ENCODE measurements at places on chromosomes 7 and 10.

DNA sequence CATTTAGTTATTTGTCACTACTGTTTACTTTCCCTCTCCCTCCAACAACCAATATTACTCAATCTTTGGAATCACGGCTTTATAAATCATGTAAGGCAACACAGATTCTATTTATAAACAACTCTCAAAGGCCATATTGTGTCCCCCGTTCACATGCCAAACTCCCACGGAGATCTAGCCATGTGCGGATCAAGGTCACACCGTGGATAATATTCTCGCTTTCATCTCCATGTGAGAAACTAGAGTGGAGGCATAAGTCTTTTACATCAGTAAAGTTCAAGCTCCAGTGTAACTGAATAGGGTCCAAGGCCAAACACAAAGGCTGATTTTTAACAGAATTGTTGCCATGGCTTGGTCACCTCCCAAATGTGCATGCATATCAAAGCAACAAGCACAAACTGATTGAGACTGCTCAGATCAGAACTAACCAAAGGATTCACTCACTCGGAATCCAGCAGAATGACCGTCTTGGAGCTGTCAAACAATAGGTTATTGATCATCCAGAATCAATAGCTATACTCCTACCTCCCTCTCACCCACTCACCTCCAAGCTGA is 569.5 kb upstream of the LRRN3 start:
- DNase-seq = no peak

DNA sequence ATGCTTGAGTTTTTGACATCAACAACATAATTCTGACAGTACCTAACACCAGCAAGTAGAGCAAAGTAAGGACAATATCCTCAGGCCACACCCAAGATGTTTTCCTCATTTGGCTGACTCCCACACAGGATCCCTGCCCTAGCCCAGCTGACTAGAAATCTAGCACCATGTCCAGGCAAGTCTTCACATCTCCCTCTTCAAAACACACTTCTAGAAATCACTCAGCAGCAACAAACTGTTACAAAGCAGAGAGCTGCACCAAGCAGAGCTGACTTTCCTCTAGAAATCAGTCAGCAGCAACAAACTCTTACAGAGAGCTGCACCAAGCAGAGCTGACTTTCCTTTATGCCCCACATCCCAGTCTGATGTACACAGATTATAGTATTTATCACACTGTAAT is 7.7 kb downstream of the TMEM168 start:
- DNase-seq = no peak

DNA sequence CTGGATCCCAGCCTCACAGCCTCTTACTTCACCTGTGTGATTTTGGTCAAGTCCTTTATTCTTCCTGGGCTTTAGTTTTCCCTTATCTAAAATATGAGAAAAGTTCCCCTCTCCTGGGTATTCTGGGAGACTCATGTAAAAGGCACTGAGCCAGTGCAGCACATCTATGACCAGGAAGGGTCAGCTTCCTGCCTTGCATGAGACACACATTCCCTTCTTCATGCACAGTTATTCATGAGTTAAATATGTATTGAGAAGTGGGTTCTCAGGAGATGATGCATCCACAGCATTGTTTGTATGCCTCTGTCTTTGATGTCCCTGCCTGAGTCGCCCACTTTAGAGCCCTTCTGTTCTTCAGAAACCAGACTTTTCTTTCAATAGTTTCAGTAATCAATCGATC is 33.3 kb downstream of the EGFR start:
- no peak for DNase-seq

DNA sequence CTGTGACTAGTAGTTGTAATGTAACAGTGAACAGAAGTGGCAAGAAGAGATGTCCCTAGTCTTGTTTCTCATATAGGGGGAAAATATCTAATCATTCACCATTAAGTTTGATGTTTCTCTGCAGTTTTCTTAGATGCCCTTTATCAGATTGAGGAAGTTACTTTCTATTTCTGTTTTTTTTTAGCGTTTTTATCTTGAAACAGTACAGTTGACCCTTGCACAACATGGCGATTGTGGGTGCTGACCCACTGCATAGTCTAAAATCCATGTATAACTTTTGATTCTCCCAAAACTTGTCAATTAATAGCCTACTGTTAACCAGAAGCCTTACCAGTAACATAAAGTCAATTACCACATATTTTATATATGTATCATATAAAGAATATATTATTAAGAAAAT is 192.0 kb downstream of the ADK start:
- DNase-seq = no peak

GRCh38 chr10:31584876-31585275 is 265.9 kb downstream of the ZEB1 start:
- no peak for DNase-seq

GRCh38 chr10:14742815-14743214 is 31.9 kb downstream of the FAM107B start:
- no peak for DNase-seq

DNA sequence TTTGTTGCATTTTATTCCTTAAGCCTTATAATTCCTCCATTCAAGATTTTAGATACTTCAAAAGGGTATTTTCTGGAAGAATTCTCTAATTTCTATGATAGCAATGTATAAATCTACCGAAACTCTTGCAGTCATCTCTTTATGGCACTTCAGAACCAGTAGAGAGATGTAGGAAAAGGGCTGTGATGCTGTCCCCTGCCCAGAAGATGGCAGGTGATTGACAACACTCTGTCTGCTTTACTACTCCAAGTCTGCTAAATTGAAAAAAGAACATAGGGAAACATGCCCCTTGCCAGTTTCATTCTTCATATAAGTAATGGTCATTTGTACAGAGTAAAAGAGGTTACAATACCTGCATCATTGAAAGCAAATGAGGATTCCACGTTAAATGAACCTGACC is 5.1 kb downstream of the TCTN3 start:
- no peak for DNase-seq

DNA sequence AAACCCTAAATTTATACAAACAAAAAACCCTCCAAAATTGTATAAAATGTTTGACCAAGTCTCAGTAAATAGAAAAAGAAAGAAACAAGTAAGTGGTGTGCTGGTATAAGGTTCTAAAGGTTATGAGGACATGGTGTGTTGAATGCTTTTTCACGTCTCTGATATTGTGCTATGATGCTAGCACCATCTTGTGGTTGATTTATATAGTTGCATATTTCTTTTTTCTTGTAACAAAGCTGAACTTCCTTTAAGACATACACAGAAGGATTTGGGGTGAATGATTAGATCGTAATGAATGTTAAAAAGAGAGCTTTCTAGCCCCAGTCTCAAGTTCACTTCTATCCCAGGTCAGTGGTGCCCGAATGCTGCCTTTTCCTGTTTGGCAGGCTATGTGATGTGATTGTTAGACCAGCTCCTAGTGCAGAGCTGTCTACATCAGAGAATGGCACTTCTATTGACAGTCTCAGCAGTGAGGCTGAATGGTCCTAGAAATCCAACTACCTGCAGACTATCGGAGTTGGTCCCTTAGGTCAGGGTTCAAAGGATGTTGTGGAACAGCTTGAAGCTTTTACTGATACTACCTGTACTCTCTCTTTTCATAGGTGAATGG is 25.0 kb downstream of the VTI1A start:
- no peak for DNase-seq

GRCh38 chr10:127405221-127405620 is 143.9 kb upstream of the NPS start:
- DNase-seq = no peak

DNA sequence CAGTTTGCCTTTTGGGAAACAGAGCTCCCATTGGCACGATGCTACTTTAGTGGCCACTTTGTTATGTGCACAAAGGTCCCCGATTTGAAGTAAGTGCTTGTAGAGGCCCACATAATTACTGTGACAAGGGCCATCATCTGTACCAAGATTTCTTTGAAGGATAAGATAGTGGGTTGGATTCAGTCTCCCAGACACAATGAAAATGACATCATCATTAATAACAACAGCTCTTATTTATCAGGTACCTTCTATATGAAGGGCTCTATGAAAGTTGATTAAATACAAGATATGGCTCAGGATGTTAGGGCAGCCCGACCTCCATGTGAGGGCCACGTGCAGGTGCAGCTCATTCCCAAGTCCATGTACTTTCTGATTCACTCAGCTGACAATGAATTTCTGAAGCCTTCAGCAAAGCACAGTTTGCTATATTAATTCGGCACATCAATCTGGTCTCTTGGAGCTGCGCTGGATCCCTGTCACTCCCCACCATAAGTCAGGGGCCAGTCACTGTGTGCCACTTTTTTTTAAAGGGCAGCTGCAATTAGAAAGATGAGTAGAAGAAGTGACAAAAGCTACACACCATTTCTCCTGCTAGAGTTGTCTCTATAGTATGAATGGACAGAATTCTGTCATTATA is 140.3 kb downstream of the ABCA13 start:
- DNase-seq = no peak

GRCh38 chr7:76000566-76000965 is 6.2 kb upstream of the TMEM120A start:
- DNase-seq = no peak

DNA sequence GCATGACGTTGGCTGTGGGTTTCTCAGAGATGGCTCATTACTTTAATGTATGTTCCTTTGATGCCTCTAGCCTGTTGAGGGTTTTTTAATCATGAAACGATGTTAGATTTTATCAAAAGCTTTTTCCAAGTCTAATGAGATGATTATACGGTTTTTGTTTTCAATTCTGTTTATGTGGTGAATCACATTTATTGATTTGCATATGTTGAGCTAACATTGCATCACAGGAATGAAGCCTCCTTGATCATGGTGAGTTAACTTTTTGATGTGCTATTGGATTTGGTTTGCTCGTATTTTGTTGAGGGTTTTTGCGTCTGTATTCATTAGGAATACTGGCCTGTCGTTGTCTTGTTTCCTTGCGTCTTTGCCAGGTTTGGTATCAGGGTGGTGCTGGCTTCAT is 52.3 kb upstream of the PTPN12 start:
- DNase-seq = no peak

- DNase-seq = no peak
Measured at GRCh38 chr10:80158598-80159127, 26.1 kb downstream of the PLAC9 start.

GRCh38 chr7:3884543-3884942 is 583.5 kb downstream of the SDK1 start:
- no peak for DNase-seq

GRCh38 chr10:57769298-57769697 is 498.4 kb downstream of the IPMK start:
- DNase-seq = no peak

DNA sequence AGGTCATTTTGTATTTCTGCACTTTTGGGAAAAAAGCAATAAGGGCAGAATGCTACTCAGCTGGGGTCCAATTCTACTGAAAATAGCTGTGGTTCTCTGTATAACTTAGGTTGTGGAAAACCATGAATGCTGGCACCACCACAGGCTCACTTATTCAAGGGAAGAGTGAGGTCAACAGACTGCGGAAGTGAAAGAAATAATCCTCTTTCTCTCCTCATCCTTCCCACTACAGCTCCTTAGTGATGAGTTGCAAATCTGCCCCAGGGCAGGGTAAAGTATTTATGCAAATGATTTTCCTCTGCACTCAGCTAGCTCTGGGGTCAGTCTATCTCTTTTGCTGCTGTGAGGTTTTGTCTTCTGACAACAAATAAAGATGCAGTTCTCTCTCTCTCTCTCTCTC is 74.1 kb upstream of the PTPRZ1 start:
- no peak for DNase-seq

DNA sequence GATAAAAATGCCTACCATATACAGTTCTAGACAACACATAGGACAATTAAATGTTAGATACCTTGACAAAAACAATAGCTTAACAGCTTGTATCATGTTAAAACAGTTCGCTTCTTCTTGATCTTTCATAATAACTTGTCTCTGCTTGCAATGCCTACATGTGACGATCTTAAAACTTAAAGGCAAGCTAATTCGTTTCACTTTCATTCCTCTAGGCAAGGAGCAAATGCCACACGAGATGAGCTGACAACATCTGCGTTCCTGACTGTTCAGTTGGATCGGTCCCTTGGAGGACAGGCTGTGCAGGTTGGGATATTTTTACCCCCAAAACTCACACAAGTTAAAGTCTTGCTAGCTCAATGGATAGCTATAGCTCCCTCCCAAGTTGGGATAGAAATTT is 51.6 kb upstream of the ARL4A start:
- no peak for DNase-seq

- DNase-seq = no peak
Measured at GRCh38 chr10:71685554-71686232, 33.9 kb downstream of the C10orf105 start.

DNA sequence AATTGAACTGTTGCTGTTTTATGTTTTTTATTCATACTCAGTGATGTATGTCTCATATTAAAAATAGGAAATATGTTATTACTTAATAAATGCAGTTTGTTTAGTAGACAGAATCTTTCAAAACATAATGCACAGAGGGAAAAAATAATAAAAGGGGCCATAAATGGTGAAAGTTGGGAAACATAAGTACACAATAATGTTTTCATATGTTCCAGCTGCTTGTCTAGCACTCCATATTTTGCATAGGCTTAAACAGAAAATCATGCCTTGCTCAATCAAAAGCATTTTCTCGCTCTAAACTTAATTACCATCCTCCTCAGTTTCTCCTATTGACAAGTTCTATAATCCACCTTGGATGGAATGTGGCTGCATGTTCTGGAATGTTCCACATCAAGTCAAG is 333.2 kb downstream of the PLXNA4 start:
- DNase-seq = no peak

DNA sequence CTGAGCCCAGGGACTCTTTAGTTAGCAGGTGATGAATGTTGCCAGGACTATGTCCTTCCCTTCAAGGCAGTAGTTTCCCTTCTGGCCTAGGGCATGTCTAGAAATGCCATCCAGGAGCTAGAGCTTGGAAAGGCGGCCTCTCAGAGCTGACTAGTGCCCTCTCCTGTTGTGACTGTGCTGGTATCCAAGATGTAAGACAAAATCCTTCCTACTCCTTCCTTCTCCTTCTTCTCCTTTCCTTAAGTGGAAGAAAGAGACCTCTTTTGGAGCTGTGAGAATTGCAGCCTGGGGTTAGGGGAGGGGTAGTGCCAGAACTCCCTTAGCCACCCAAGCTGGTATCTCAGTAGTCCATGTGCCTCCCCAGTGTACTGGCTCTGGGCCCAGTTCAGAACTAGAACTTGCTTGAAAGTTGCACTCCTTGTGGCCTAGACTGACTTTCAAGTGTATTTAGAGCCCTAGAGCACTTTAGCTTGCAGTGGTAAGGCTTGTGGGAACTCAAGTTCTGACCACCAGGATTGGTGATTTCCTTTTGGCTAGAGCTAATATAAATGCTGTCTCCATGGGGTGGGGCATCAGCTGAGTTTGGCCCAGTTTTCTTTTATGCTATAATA is 118.8 kb downstream of the NPSR1 start:
- DNase-seq = no peak

DNA sequence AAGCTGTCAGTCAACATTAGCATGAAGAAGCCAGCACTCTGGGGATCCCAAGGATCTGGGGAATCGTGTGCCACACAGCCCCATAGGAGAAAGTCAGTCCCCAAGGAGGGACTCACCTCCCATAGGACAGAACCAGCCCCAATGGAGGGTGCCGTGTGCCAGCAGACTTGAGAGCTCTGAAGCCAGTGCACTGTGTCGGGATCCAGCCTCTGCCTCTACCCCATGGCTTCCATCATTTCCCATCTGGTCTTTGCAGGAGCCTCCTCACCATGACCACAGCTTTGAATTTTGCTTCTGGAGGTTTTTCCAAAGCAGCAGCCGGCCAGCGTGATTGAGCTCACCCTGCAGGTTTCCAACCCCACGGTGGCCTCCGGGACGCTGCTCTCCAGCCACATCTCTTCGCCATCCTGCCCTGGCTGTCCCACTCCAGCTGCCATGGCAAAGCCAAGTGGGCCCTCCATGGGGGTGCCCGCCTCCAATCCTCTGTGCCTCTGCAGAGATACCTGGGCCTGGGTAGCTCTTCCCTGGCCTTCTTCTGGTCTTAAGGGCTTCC is 171.8 kb upstream of the SHH start:
- DNase-seq = no peak

Data from stimulated activated CD8-positive, alpha-beta memory T cell treated with anti-CD3 and anti-CD28 coated beads, Interleukin-2, amount 100 ng/mL, for 1 hour (primary cell).